ENCODE measurements at places on chromosomes 1 and 21. TPM values are rescaled to one million over a fixed set of nuclear protein-coding genes. Genes with fewer than 3 reads are reported as not detected.

DNA sequence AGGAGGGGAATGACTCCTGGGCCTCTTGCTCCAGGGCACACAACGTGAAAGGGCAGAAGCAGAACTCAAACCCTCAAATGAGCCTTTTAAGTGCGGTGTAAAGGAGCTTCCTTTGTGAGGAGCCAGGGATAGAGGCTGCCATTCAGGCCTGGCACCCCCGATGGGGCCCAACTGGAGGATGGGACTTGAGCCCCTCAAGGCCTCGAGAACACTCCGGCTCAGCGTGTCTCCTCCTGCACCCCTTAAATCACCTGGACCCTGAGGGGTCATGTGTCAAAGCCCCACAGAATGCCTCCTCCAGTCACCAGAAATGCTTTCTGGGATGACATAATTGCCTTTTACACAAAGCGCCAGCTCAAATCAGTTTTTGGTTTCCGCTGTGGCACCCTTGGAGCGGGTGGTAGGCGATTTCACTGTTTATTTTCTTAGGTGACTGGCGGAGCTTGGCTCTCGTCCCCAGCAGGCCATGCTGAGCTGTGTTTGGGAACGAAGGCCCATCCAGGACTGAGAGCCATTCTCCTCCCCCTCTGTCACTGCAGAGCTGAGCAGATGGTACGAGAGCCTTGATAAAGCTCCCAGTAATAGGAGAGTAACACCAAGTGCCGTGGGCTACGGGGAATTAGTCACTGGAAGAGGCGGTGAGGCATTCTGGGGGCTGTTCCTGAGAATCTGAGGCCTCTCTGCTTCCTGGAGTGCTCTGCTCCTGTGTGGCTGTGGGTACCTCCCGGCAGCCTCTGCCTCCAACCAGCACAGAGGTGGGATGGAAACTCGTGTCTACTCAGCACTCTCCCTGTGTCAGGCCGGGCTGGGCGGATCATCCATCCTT lies 163.0 kb downstream of the GRIK3 start:
- H3K27me3 ChIP-seq: peaks cover 6% of the 10 kb centered on the region
- no peaks in the 10 kb centered on the region for H3K36me3 ChIP-seq
- no peak overlapping the region for H3K4me3 ChIP-seq

DNA sequence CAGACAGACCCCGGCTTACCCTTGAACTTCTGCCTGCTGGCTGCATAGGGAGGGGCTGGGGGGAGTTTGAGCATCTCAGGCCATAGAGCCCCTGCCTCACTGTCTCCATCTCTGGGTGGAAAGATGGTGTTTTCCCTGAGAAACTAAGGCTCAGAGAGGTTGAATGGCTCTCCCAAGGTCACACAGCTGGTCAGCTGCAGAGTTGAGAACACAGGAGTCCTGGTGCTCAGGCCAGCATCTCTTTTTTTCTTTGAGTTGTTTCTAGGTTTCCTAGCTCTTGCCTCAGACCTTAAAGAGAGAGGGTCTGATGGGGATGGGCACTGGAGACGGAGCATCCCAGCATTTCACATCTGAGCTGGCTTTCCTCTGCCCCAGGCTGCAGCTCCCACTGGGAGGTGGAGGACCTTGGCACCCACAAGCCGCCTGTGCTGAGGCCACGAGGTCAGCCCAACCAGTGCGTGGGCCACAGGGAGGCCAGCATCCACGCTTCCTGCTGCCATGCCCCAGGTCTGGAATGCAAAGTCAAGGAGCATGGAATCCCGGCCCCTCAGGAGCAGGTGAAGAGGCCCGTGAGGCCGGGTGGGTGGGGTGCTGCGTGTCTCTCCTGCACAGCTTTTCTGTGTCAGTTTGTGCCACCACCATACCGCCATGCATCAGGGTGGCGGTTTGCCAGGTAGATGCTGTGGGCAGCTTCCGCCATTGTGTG lies 21.8 kb downstream of the PCSK9 start:
- peaks cover 3% of the 10 kb centered on the region for H3K36me3 ChIP-seq
- no peak overlapping the region for H3K4me3 ChIP-seq
- H3K27me3 ChIP-seq: peaks cover 10% of the 10 kb centered on the region
- DNase-seq: no peak

DNA sequence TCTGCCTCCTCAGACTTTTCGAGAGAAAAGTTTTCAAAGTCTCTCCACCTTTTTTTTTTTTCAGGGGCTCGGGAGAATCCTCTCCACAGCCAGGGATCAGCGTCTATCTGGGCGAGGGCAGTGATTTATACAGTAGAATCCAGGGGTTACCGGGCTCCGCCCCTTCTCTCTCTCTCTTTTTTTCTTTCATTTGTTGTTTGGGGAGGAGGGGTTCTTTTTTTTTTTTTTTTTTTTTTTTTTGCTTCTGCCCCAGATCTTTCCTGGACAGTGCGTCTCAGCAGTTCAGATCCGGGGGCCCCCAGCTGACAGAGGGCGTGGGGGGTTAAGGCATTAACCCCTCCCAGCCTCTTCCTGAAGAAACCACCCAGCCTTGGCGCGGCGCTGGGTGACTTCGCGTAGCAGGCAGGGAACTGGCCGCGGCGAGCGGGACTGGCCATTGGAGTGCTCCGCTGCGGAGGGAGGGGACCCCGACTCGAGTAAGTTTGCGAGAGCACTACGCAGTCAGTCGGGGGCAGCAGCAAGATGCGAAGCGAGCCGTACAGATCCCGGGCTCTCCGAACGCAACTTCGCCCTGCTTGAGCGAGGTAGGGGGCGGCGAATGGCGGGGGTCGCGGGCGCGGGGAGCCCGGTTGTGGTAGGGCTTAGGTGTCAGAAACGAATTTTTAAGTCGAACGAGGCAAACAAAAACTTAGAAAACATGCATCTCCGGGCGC lies at the start of gene S1PR1:
Gene S1PR1 (plus strand): TSS at position 504 of the 713 bp plus-strand sequence. CDS start 1,966 bp downstream, outside the sequence.
- peak; percentile 78 for DNase-seq
- H3K4me1 ChIP-seq: peaks cover 49% of the 10 kb centered on the region
- H3K36me3 ChIP-seq: peaks cover 37% of the 10 kb centered on the region
- peak within 1 kb of the TSS; percentile 97 for H3K27ac ChIP-seq
- H3K4me3 ChIP-seq: peak within 1 kb of the TSS; percentile 100

DNA sequence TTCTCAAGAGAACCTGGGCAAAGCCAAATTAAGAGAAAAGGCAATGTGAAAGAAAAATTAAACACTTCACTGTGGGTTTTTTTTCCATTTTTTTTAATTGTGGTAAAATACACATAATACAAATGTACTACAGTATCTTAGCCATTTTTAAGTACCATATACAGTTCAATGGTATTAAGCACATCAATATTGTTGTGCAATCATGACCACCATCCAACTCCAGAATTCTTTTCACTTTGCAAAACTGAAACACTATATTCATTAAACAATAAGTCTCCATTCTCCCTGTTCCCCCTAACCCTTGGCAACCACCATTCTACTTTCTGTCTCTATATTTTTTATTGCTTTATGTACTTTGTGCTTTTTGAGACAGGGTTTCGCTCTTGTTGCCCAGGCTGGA lies 17.8 kb upstream of the OTUD7B start:
- no peak overlapping the region for H3K27ac ChIP-seq
- no peak for DNase-seq
- no peaks in the 10 kb centered on the region for H3K27me3 ChIP-seq
- no peaks in the 10 kb centered on the region for H3K36me3 ChIP-seq
- peaks cover 3% of the 10 kb centered on the region for H3K4me1 ChIP-seq

DNA sequence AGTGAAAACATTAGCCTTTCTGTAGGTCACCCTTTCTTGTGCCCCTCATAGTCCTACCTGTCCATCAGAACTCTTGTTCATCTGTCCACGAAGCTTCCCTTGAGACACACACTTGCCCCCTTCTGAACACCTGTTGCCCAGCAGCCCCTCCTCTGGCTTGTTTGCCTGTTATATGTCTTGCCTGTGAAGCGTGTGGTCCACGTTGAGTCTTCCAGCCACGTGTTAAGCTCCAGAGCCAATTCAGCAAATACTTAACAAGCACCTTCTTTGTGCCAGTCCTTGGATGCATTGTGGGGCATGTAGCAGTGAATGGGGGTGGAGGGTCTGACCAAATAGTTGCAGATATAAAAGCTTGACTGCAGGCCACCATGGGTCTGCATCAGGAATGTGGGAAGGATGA lies 66.6 kb downstream of the MAN1C1 start:
- peaks cover 5% of the 10 kb centered on the region for H3K27me3 ChIP-seq
- H3K27ac ChIP-seq: no peak overlapping the region
- H3K36me3 ChIP-seq: peaks cover 4% of the 10 kb centered on the region
- DNase-seq: no peak
- H3K4me1 ChIP-seq: no peaks in the 10 kb centered on the region

DNA sequence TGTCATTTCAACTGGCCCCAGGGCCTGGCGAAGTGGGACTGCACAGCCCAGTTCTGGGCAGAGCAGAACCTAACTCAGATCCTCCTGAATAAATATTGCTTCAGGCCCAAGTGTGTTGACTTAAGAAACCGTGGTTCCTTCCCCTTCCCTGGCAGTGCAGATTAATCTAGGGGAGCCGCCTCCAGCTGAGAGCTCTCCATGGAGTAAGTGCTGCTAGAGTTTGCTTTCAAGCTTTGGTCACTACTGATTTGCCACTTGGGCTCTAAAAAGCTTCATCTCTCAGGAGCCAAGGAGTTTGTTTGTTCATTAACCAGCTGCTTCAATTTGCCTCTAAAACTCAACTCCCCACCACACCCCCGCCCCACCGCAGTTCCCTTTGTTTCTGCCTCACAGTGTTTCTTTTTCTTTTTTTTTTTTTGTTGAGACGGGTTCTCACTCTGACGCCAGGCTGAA lies 112.1 kb downstream of the DTL start:
- H3K36me3 ChIP-seq: peaks cover under 1% of the 10 kb centered on the region
- no peak for DNase-seq
- H3K27ac ChIP-seq: no peak overlapping the region
- H3K27me3 ChIP-seq: no peaks in the 10 kb centered on the region
- no peak overlapping the region for H3K4me3 ChIP-seq

GRCh38 chr21:34091607-34092006 lies 18.2 kb downstream of the MRPS6 start:
- H3K36me3 ChIP-seq: peaks cover 6% of the 10 kb centered on the region
- H3K4me1 ChIP-seq: peaks cover 13% of the 10 kb centered on the region
- H3K27ac ChIP-seq: no peak overlapping the region
- no peak for DNase-seq
- no peaks in the 10 kb centered on the region for H3K27me3 ChIP-seq

NIBAN1 gene
- 4.7 TPM for total RNA-seq
